CD4-positive, alpha-beta T cell treated with Interleukin-15 for 1 hour (primary cell): ENCODE measurements at places on chromosomes 7 and 10.

DNA sequence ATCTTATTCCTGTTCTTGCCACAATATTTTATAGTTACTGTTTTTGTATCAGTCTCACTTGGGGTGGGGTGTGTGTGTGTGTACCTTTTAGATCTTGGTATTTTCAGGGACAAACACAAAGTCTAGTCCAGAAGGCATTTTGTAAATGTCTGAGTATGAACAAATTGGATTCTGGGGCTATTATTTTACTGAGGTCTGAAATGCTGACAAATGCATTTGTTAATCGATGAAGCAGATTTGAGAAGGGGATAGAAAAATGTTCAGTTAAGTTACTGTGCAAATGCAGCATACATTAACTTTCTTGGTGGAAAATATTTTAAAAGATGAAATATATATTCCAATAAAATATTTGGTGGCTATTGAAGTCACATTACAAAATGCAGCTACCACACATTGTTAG lies 267.4 kb downstream of the EXOC4 start:
- DNase-seq, result no peak

GRCh38 chr7:131501930-131502685 lies 54.3 kb downstream of the PODXL start:
- DNase-seq, result no peak

DNA sequence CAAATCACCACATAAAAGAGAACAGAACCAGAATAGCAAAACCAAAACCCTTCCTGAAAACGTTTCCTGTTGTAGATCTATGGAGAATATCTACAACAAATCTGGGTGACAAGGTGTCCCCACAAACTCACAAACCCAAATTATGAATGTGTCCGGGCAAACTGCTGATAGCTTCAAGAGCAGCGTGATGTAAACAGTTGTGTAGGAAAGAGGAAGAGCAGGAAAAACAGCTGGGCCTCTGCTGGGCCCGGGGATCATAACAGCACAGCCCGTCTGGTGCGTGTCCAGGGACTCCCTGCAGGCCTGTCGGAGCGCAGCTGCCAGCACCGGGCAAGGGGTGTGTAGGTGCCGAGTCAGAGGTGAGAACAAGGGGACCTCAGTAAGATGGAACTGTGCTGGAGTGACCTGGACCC lies 53.7 kb downstream of the KCNH2 start:
- no peak for DNase-seq

DNA sequence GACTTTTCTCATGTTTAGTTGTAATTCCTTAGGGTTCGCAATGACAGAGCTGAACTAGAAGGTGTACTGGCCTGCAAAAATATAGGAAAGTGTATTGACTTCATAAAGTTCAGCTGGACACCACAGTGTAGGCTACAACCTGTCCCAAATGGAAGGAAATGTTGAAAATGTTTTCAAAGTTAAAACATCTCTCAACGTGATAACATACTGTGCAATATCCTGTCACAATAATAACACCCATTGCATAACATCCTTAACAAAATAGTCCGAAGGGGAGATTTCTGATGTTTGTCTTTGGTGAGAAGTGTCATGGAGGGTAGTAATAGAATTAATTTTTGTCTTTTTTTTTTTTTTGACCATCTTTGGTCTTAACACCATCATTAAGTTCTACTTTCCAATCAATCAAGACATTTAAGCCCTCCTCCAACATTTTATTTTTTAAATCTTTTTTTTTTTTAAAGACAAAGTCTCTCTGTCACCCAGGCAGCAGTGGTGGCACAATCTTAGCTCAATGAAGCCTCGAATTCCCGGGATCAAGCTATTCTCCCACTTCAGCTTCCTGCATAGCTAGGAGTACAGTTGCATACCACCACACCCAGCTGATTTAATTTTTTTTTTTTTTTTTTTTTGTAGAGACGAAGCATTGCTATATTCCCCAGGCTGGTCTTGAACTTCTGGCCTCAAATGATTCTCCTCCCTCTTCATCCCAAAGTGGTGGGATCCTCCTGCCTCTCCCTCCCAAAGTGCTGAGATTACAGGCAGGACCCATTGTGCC lies 45.7 kb downstream of the DYNC1I1 start:
- DNase-seq, result no peak

- DNase-seq, result no peak
Measured at GRCh38 chr10:122779924-122780323, 65.7 kb downstream of the CUZD1 start.

DNA sequence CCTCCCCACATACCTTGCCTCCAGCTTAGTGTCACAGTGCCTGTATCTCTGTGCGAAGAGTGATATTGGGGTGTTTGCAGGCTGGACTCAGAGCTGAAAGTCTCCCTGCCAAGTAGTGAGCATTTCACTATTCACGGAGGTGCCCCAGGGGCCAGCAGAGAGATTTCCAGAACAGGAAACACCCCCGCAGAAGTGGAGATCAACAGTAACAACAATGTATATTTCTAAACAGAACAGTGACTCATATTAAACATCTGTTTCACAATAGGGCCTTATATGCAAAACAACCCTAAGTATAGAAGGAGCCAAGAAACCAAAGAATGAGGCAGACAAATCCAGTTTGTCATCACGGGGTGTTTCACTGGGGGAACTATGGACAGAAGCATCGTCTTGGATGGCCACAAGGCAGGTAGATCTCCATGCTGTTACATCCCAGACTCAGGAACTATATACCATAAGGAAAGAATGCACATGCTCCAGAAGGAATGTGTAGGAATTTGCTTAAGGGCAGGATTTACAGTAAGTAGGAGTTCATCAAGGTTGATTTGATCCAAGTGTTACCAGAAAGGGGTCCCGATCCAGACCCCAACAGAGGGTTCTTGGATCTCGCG lies 29.3 kb upstream of the CCL24 start:
- DNase-seq, result peak; percentile 62

GRCh38 chr7:27943241-27943640 lies 203.3 kb downstream of the TAX1BP1 start:
- DNase-seq, result no peak
